AG10803 (cell line): ENCODE measurements at places on chromosomes 5 and 9.

- no peak for DNase-seq
Measured at GRCh38 chr9:89615661-89616060, 10.8 kb downstream of the GADD45G start.

DNA sequence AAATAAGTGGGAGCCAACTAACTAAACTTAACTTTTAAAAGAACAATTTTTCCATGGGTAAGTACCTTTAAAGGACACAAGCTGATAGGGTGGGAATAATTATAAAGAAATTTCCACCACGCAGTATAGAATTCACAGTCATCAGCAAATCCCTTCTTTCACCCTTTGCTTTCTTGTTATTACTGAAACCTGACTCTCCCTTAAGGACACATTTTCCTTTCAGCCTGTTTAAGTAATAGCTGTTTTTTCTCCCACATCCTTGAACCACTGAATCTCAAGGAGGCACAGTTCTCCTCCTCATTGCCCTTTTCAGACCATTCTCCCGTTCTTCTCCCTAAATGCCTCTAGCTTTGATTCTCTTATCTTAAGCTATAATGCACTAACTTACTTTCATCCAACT lies 6.3 kb downstream of the C5orf15 start:
- DNase-seq, result no peak

DNA sequence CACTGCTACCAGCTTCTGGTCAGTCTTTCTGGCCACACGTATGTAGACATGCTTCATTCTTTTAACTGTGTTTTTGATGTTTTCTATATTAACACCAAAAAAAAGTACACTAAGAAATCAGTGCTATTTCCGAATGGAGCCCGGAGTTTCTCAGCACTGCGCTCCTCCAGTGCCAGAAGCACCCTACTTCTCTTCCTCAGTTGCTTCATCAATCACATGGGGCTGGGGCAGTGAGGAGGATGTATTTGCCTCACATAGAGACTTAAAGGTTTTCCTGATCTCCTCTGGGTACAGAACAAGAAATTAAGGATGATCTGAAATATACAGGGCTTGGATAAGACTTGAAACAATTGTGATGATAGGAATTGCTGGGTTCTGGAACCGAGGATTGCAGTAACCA lies 148.0 kb downstream of the ERCC6L2 start:
- no peak for DNase-seq

- no peak for DNase-seq
Measured at GRCh38 chr5:7478459-7478858, 82.5 kb downstream of the ADCY2 start.

DNA sequence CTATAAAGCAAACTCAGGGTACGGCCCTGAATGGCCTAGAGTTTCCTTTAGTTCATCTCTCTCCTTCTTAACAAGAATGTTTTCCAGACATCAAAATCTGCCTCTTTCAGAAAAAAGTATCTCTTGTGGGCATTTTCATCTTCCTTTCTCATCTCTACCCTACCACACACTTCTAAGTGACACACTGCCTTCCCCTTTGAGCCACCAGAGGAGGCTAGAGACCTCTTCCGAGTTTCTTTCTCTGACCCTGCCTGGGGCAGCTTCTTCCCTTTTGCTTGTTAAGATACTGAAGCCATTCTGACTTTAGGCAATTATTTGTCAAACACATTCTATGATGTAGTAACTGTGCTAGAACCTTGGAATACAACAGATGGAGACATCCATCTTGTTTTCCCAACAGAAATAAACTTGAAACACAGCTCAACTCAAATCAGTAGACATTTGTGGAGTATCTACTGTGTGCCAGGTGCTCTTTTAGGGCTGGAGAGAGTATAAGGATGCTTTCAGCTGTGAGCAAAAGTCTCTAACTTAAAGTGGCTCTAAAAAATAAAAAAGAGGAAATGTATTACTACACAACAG lies 8.6 kb upstream of the SV2C start:
- no peak for DNase-seq
